ENCODE measurements at places on chromosomes 3 and 15.

DNA sequence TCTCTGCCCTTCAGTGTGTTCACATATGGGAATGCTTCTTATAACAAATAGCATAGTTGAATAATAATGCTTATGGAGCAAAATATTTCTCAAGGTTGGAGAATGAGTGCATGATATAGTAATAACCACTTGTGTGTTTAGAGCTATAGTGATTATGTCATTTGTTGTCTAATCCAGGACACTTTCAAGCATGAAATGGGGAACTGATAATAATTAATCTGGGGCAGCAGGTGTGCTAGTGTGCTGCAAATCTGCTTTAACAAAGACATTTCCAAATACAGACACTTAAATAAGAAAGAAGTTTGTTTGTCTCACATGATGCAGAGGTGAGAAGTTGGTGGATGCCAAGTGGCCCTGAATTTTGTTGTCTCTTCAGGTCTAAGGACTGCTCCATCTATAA, 579.3 kb upstream of the GRM7 start:
- DNase-seq, result no peak

DNA sequence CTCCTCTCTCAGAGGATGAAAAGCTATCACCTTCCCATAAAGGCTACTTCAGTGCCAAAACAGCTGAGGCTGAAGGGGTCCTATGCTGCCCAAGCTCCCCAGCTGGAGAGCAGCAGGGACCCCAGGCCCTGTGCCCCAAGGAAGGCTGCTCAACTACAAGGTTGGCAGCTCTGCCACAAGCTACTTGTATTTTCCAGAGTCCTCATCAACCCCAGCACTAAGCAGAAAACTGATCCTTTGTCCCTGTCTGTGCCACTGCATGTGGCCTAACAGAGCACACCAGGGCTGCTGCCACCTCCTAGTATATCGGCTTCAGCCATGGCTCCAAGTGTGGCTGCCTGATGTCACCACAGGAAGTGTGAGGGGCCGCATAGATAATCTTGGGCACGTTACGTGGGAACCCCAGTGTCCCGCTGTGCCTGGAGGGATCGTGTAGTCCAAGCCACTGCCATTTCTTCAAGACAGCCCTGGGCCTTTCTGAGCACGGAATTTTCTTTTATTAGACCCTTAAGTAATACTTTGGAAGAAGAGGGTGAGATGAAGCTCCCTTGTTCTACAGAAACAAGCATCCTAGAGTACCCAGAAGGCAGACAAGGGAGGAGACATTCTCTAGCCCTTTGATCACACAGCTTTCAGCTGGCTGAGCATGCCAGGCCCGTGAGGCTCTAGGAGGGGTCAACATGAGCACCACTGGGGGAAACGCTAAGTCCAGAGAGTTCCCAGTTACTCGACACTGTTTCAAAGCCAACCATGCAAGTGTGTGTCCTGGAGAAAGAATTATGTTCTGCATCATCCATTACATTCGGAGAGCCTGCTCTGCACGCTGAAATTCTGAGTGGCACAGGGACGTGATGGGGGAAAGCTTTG, 60.7 kb downstream of the CAPN7 start:
- DNase-seq, result no peak

GRCh38 chr3:179608931-179609720, 4.5 kb downstream of the NDUFB5 start:
- no peak for DNase-seq

DNA sequence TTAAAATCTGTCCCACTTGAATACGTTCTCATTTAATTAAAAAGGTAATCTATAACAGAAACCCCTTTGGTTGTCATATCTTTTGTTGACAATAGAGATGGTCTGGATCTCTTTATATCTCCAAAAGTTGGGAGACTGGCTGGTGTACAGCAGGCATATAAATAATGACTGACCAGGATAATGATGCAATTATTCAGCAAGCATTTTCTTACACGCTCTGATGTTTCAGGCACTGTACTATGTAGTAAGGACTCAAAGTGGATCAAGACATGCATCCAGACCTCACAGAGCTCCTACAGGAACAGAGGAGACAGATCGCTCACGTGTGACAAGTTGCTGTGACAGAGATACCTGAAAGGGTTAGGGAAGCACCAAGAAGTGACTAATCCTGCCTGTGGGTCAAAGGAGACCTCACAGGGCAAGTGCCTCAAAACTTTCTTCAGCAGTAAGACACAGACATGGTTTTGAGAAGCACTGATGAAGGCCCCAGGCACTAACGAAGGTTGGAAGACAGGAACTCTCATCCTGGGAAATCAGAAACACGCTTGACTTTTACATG, 25.7 kb downstream of the VPS39 start:
- no peak for DNase-seq

DNA sequence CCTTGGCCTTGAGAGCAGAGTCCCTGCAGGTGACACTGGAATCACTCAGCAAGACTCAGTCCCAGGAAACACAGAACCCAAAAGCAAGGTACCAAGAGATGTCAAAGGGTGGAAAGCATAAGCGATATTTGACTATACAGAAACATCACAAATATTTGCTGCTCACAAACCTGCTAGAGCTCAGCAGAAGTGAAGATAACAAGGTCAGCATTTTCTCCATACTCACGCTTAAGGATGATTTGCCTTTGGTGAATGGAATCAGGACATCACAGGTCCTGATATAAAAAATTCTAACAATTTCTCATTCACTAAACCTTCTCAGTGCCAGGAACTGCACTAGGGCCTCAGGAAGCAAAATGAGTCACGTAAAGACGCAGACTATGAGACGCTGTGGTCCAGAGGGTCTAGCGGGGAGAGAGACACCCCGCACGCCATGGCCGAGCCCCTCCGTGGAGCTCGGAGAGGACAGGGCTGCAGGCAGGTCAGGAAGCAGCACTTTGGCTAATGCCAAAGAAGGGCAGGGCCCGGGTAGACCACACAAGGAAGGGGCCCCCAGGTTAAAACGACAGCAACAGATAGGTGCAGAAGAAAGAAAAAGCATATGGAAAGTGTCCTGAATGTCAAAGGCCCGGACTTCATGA, 10.7 kb downstream of the PCSK6 start:
- DNase-seq, result no peak

GRCh38 chr15:71612397-71612722, 198.0 kb upstream of the NR2E3 start:
- DNase-seq, result no peak

GRCh38 chr3:39106281-39106811, 1.1 kb downstream of the GORASP1 start:
- DNase-seq, result no peak

DNA sequence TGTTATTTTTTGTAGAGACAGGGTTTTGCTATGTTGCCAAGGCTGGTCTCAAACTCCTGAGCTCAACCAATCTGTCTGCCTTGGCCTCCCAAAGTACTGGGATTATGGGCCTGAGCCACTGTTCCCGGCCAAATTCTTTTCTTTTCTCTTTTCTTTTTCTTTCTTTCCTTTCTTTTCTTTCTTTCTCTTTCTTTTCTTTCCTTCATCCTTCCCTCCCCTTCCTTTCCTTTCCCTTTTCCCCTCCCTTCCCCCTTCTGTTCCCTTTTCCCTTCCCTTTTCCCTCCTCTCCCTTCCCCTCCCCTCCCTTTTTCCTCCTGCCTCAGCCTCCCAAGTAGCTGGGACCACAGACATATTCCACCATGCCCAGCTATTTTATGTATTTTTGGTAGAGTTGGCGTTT, 3.1 kb upstream of the ARF4 start:
- DNase-seq, result no peak

DNA sequence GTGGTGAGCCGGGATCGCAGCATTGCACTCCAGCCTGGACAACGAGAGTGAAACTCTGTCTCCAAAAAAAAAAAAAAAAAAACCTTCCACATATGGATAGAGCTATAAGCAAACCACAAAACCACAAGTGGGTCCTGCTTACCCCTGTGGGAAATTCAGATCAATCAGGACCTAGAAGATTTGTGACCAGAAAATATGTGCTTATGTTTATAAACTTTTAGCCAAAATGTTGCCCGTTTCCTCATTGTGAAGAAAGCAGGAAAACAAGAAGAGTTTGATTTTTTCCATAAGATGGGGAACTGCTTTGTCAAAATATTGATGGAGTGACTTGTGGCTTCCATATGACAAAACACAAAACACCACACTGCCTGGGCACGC, 3.4 kb upstream of the SLC25A38 start:
- no peak for DNase-seq

Measured in HEK293T (cell line).